ENCODE measurements at places on chromosomes 2 and 18.

- DNase-seq, result no peak
Measured at GRCh38 chr2:29235411-29235810, 120.2 kb downstream of the CLIP4 start.

DNA sequence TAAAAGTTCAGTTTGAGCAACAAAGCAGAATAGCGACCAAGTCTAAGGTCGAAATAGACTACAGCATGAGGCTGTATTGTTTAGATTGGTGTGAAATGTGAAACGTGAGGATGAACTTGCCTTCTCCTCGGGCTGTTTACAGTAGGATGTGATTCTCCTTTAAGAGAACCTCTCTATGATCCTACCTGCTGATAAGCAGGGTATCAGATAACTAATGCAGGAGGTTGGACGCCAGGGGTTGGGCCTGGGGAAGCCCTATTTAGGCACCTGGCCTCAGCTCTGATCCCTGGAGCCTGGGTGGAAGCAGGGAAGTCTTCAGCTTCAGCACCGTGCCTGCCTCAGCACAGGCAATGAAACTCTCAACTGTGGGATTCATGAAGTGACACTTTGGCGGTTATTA is 11.4 kb downstream of the CRYGD start:
- DNase-seq, result no peak

- no peak for DNase-seq
Measured at GRCh38 chr2:173175222-173175621, 99.6 kb downstream of the MAP3K20 start.

GRCh38 chr2:75311993-75312392 is 112.7 kb upstream of the TACR1 start:
- no peak for DNase-seq

- DNase-seq, result no peak
Measured at GRCh38 chr18:45161850-45162249, 453.4 kb upstream of the SLC14A2 start.

DNA sequence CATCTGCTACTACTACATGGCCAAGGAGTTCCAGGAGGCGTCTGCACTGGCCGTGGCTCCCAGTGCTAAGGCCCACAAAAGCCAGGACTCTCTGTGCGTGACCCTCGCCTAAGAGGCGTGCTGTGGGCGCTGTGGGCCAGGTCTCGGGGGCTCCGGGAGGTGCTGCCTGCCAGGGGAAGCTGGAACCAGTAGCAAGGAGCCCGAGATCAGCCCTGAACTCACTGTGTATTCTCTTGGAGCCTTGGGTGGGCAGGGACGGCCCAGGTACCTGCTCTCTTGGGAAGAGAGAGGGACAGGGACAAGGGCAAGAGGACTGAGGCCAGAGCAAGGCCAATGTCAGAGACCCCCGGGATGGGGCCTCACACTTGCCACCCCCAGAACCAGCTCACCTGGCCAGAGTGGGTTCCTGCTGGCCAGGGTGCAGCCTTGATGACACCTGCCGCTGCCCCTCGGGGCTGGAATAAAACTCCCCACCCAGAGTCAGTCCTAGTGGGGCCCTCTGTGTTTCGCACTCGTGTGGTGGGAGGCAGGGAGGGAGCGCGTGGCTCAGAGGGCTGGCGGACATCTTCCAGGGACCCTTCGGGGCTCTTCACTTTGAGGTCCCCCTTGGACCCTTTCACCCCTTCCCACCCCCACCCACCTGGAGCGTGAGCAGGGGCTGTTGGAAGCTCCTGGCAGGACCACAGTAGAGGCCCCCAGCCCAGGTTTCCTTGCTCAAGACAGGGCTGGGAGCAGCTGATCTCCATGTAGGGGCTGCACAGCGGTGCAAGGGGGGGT is 5.7 kb downstream of the GPR35 start:
- DNase-seq, result no peak

DNA sequence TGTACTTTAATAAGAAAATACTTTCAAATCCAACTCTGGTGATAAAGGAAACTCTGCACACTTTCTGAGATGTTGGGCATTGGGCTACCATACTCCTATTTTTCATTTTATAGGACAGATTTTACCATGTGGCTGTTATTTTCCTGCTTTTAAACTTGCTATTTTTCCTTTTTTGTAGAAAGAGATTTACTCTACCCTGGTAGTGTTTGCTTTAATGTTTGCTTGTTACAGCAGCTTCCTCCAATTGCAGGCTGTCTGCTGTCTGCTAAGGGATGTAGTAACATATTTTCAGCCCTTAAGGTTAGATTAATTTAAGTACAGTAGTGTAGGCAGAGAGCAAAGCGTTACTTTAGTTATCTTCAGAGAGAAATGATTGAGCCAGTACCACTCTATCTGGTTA is 38.6 kb downstream of the MARCHF7 start:
- DNase-seq, result no peak

DNA sequence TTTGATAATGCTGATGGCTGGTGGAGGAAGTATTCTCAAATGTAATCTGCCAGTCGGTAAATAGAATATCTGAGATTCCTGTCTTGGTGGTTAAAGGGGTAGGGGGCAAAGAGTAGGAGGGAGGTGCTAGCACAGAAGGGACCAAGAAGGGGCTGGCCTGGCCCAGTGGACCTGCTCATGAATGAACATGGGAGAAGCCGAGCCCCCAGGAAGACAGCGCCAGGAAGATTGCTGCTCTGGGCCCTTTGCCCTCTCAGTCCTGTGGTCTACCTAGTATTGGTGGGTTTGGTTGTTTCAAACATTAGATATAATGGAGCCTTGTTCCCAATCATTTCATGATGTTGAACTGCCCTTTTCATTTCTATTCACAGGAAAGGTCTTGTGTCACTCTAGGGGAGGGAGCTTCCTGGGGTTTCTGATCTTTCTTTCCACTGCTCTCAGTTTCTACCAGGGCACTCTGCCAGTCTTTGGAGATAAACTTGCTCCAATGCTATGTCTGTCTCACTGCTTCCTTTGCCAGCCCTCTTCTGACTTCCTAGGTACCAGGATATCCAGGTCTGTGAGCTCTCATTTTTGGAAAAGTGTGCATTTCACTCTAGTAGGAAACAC is 5.3 kb upstream of the MOCOS start:
- DNase-seq, result no peak

DNA sequence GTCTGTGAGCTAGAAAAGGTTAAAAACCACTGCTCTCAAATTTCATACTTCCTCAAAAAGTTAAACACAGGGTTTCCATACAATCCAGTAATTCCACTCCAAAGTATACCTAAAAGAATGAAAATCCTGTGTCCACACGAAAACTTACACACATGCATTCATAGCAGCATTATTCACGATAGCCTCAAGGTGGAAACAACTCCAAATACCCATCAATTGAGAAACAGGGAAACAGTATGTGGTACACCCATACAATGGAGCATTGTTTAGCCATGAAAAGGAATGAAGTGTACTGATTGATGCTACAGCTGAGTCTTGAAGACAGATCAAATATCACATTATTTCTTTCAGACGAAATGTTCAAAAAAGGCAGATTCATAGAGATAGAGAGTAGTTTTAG is 36.7 kb downstream of the UXS1 start:
- DNase-seq, result no peak

- DNase-seq, result no peak
Measured at GRCh38 chr2:10161206-10161931, 38.8 kb downstream of the RRM2 start.

DNA sequence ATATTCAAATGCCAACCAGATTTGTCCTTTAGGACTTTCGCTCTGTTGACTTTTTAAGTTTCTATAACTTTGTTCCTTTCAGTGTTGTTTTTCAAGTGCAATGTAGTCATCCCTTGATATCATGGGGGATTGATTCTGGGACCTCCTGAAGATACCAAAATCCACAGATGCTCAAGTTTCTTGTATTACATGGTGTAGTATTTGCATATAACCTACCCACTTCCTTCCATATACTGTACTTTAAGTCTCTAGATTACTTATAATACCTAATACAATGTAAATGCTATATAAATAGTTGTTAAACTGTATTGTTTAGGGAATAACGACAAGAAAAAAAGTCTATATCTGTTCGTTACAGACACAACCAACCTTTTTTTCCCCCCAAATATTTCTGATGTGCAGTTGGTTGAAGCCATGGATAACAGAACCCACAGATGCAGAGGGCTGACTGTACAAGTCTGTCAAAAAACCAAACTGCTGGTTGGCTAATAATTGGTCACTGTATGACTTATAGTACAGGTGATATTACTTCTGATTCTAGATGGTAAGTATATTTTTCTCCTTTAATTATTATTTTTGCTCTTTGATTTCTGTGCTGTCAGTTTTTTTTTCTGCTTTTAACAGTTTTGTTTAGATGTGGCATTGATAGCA is 201.7 kb upstream of the STON1 start:
- no peak for DNase-seq

- DNase-seq, result no peak
Measured at GRCh38 chr2:70709275-70710037, 58.5 kb downstream of the ADD2 start.

DNA sequence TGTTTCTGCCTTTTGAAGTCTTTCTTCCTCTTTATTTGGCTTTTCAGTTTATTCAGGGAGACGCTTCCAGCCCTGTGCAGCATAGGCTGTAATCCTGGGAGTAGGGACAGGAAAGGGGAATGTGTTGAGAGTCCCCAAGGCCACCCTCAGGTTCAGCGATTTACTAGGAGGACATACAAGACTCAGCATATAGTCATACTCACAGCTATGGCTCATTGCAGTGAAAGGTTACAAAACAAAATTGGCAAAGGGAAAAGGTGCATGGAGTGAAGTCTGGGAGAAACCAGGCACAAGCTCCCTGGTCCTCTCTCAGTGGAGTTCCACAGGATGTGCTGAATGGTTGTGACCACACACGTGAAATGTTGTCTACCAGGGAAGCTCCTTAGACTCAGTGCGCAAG is 49.6 kb upstream of the ZNF638 start:
- DNase-seq, result no peak

- DNase-seq, result no peak
Measured at GRCh38 chr18:57085371-57085770, 61.5 kb upstream of the BOD1L2 start.

DNA sequence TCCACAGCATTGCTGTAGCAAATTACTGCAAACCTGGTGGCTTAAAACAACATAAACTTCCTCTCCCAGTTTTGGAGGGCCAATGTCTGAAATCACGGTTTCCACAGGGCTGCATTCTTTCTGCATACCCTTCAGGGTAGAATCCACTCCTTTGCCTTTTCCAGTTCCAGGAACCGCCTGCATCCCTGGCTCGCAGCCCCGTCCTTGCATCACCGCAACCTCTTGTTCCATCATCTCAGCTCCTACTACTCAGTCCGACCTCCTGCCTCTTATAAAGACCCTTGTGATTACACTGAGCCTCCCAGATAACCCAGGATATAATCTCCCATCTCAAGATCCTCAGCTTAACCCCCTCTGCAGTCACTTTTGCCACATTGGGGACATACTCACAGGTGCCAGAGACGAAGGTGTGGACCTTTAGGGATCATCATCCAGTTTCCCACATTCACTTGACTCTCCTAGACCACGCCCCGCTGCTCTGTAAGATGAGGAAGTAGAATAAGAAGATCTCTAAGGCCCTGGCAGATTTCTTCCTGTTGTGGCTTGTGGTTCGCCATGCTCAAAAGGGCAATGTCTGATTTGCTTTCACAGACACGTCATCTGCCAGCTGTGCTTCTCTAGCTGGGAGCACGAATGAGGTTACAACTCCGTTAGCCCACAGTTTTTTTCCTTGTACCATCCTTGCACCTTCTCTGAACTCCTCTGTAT is 103.6 kb upstream of the AGAP1 start:
- peak; percentile 42 for DNase-seq

DNA sequence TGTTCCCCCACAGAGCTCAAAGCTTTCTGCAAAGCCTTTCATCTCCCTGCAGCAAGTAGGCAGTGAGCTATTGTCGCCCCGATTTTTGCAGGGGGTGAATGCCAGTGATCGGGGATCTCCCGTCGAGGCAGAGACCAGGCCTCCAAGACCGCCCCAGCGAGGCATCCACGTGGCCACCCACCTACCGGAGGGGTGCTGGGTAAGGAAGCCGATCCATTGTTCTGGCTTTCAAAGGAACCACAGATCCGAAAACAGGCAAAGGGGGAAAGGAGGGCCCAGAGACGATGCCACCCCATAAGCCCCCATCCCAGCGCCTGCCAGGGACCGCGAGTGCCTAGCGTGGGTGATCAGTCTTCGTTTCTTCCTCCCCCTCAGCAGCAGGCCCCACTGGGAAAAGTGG is 2.4 kb downstream of the ADRA2B start:
- DNase-seq, result no peak

GRCh38 chr2:9768388-9768787 is 74.9 kb upstream of the TAF1B start:
- no peak for DNase-seq

DNA sequence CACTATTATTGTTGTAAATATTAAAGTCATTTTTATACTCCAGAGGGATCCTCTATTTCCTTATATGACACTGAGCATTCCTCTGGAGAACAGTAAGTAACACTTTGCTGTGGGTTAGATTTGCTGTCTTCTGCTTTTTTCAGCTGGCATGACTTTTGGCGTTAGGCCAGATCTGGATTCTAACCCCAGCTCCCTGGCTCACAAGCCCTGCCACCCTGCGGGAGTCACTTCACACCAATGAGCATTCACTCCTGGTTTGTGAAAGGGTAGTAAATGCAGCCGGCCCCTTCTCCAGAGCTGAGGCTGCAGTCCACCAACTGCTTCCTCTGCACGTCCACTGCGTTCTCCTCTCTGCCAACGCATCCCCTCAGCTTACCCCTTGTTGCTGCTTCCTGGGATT is 373.8 kb upstream of the RAB6C start:
- DNase-seq, result no peak

- no peak for DNase-seq
Measured at GRCh38 chr2:98118852-98119251, 31.9 kb downstream of the VWA3B start.

DNA sequence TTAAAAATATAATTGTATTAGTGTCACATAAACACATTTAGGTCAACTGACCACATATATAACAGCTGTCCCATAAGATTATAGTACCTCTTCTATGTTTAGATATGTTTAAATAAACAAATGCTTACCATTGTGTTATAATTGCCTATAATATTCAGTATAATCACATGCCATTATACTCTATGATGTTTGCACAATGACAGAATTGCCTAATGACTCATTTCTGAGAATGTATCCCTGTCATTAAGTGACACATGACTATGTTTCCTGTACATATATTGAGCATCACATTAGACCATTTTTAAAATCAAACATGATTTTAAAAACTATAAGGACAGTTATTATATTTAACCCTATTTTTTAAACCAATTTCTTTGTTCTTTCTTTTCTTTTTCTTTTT is 89.8 kb downstream of the HS6ST1 start:
- no peak for DNase-seq

DNA sequence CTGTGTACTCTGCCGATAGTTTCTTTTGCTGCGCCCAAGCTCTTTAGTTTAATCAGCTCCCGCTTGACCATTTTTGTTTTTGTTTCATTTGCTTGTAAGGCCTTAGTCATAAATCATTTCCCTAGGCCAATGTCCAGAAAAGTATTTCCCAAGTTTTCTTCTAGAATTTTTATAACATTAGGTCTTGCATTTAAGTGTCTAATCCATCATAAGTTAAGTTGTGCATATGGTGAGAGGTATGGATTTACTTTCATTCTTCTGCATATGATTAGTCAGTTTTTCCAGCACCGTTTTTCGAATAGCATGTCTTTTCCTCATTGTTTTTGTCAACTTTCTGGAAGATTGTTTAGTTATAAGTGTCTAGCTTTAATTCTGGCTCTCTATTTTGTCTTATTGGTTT is 484.8 kb upstream of the CNTNAP5 start:
- no peak for DNase-seq

GRCh38 chr18:44033144-44033701 is 647.5 kb upstream of the SETBP1 start:
- no peak for DNase-seq

Data from activated CD4-positive, alpha-beta T cell treated with anti-CD3 and anti-CD28 coated beads, Interleukin-2, Interleukin-4, amounts not matched to agents 100 ng/mL and 50 ng/mL, durations not matched to agents 16 hours and 8 hours (primary cell).